ENCODE measurements at places on chromosomes 7 and 10.

- DNase-seq, result no peak
Observed at GRCh38 chr10:99529591-99530107, 3.1 kb upstream of the NKX2-3 start.

GRCh38 chr7:2896131-2896530 is 52.0 kb upstream of the GNA12 start:
- DNase-seq, result no peak

DNA sequence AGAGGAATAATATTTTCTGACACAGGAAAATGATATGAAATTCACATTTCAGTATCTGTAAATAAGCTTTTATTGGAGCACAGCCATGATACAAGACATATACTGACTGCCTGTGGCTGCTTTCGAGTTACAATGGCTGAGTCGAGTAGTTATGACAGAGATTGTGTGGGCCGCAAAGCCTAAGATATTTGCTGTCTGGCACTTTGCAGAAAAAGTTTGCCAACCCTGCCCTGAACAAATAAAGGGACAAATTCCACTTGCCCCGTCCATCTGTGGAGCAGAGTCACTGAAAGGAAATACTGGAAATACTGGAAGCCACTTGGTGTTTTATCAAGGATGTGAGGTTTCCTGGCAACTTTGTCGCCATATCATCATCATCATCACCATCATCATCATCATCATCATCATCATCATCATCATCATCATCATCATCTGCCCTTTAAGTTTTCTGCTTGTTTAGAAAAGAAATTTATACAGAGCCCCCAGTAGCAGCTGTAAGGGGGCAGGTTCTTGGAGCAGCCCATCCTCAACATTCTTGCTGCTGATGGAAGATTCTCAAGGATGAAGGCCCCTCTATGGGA is 85.8 kb downstream of the TCF7L2 start:
- no peak for DNase-seq

DNA sequence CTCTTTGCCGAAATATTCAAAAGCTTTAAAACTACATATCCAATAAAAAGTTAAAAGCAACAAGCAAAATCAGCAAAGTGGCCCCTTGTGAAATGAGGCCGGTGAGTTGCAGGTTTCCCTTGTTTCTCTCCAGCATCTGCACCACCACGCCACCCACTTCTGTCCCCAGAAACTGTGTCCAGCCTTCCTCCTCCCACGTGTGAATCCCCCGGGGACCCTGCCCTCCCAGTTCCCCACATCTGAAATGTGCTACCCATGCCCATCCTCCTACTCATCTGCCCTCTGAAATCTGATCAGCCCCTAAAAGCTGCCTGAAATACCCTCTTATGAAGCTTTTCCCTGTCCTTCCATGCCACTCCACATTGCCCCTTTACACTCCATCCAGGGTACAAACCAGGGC is 3.8 kb downstream of the ALOX5 start:
- DNase-seq, result no peak

GRCh38 chr10:103451831-103452505 is at the start of gene CALHM2:
Gene CALHM2 (minus strand): TSS chr10:103452370. CDS start chr10:103449941, 2,429 bp downstream.
- peak; percentile 75 for DNase-seq

DNA sequence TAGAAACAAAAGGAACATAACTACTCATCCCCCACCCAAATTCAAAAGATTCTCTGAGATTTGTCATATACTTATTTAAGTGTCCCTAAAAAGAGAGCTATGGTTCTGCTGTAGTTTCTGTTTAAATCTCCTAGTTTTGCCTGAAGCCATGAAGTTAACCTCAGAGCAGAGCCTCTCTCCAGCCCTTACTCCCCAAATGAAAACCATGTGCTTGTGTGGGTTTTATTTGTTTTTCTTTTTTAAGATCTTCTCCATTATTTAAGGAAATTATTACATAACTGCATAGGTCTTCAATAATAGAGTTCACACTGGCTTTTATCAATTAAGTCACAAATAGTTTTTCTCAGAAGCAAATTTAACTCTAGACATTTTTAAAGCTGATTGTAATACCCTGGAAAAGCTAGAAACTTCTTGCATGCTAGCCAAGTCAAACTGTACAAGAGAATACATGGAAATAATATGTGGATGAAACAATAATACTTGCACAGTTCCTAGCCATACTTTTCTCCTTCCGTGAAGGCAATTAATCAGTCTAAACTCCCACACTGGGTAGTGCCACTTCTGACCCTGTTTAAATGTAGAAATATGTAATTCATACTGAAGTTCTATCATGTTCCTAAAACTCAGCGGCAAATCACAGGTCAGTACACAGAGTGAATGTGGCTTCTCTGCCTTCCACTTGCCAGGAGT is 579.7 kb downstream of the SUGCT start:
- no peak for DNase-seq

DNA sequence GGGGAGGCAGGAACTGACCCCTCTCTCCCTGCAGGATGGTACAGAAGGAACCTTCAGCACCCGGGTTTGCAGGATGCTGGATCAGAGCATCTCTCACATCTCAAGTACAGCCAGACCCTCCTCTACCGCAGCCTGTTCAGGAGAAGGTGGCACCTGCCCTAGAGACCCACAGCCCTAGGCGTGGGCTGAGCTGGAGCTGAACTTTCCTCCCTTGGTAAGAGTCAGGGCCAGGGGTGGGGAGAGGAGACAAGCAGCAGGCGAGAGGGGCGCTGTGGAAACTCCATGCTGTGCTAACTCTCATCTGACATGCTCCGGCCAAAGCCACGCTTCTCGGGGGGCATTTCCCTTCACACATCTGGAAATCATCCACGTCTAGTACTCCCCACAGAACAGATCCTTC is 154.4 kb downstream of the DIP2C start:
- no peak for DNase-seq

- no peak for DNase-seq
Observed at GRCh38 chr10:48406204-48406603, 99.7 kb downstream of the MAPK8 start.

DNA sequence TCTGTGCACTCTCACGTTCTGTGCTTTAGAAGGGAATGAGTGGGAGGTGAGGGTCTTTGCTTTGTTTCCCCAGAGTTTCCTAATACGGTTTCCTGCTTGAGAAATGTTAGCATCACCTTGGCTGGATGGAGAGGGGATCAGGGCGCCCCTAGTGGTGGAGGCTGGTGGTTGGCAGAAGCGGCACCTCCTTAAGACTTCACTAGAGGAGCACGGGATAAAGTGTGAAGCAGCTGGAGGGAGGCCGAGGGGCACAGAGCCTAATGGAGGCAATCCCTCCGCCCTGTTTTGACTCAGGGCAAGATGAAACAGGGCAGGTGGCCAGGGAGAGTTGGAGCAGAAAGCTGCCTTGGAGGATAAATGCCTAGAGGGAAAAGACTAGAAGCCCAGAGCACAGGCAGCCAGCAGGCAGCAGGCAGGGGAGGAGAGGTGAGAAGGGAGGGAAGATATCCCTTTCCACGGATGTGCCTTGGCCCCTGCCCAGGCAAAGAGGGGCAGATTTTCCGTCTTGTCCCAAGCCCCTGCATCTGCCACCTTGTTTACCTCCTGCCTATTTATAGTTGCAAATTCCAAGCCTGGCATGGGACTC is 56.0 kb upstream of the BTRC start:
- peak; percentile 87 for DNase-seq

DNA sequence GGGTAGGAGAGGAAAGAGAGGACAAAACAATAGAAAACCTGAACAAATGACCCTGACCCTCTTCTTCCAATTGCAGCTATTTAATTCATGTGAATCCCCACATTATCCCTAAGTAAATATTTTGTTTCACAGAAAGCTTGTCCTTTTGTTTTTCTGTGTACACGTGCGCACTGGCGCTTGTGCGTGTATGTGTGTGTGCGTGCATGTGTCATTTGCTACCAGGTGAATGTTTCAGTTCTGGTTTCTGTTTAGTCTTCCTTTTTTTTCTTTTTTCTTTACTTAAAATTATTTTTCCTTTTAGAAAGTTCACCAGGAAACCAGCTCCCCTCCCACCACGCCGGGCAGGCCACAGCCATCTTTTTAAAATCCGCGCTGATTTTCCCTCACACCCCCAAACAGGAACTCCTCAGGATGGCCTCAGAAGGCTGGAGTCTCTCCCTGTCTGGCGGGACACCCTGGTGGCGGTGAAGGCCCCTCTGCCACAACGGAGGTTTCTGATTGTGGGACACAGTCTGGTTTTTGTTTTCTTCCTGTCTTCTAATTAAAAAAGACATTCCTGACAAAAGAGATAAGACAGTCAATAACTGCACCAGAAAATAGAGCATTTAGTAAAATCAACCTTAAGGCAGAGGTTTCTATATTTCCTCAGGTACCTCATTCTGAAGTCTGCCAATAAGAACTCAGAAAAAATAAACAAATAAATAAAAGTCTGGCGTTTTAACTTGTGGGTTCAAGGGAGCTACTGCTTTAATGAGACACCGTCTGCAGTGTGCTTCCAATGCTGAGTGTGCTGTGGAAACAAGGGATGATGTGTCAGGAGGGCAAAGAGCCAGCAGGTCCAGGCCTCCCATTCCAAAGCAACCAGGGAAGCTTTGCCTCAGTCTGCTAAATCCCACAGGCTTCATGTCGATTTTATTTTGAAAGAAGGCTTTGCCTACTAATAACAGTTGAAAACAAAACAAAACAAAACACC is 17.4 kb downstream of the IRF5 start:
- no peak for DNase-seq

DNA sequence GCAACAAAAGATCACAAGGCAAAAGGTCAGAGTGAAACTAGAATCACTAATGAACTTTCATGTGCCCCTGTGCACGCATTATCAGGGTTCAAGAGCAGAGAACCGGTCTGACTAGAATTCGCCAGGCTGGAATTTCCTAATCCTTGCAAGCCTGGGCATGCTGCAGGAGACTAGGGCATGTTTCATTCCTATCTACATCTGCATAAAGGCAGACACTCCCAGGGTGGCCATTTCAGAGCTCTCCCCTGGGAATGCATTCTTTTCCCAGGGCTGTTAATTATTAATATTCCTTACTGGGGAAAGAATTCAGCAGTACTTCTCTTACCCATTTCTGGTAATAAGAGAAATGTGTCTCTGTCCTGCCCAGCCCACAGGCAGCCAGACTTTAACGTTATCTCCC is 90.5 kb downstream of the CDC14C start:
- no peak for DNase-seq

GRCh38 chr7:129188892-129189660 is 643 bp downstream of the SMO start:
- DNase-seq, result no peak

All from activated T-cell treated with anti-CD3 and anti-CD28 coated beads, Interleukin-2, amount 50 U/mL, for 48 hours (primary cell).